Chondrocyte (in vitro differentiated cells): ENCODE measurements at places on chromosomes 4 and X.

DNA sequence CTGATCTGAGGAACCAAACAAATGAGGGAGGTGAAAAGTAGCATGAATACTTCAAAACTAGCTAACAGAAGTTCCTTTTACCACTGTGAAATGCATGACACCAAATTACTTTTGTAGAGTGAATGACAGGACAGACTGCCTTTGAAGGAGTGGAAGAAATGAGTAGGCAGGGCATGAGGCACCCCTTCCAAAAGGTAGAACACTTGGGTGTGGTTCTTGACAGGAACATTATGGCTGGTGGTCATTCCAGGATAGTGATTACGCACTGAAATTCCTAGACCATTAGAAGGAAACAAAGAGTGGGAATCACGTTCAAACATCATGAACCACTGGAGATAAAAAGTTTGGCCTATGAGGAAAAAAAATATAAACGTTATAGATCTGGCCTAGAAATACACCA lies 4.9 kb downstream of the HUWE1 start:
- DNase-seq = no peak

- no peak for DNase-seq
Measured at GRCh38 chr4:168995537-168996295, 14.3 kb downstream of the CBR4 start.

DNA sequence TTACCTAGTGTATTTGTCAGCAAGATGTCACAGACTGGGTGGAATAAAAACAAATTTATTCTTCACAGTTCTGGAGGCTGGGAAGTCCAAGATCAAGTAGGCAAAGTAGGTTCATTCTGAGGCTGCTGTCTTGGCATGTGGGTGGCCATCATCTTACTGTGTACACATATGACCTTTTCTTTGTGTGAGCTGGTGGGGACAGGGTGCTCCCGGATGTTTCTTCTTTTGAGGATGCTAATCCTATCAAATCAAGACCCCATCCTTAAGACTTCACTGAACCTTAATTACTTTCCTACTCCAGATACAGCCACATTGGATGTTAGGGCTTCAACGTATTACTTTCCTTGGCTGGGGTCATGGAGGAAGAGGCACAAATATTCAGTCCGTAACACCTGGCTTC lies 74.0 kb downstream of the TLL1 start:
- no peak for DNase-seq

- DNase-seq = no peak
Measured at GRCh38 chrX:150513544-150513943, 54.9 kb upstream of the MTM1 start.

DNA sequence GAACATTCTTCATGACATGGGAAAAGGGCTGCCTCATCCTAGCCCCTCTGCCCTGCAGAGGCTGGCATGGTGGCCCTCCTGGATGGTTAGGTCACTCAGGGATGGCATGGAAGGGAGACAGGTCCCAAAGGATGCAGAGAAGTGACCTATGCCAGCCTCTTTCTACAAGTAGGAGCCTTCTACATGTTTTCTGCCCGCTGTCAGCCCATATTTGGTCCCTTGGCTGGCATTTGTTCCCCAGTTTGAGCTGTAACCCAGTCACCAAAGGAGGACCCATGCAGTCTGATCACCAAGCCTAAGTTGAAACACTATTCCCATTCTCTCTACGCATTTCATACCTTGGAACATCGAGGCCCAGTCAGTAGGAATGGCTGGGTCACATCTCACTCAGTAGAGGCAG lies 95.4 kb downstream of the PJA1 start:
- DNase-seq = no peak

- no peak for DNase-seq
Measured at GRCh38 chrX:20263474-20263873, 3.2 kb downstream of the RPS6KA3 start.
